ENCODE measurements at places on chromosomes 3 and 15. TPM values are rescaled to one million over a fixed set of nuclear protein-coding genes. Genes with fewer than 3 reads are reported as not detected.

Gene SEMA3F
- 10.8 TPM for total RNA-seq

Gene GOLGB1
- total RNA-seq, result 43.2 TPM

Gene C3orf20
- total RNA-seq, result not detected

Gene CCR5
- total RNA-seq, result 0.24 TPM

Gene ROPN1B
- total RNA-seq, result 4.6 TPM

Gene PTH1R
- total RNA-seq, result 11.8 TPM

Gene SAMD7
- not detected for total RNA-seq

Gene NTRK3
- 3.2 TPM for total RNA-seq

Gene TMEM45A
- 3.6 TPM for total RNA-seq

Gene AZI2
- 31.2 TPM for total RNA-seq

Gene LXN
- total RNA-seq, result 2.4 TPM

Gene FGF7
- 35.0 TPM for total RNA-seq

Gene BTD
- total RNA-seq, result 10.3 TPM

Gene HYAL1
- total RNA-seq, result 66.5 TPM

Gene CYP1A2
- total RNA-seq, result not detected

DNA sequence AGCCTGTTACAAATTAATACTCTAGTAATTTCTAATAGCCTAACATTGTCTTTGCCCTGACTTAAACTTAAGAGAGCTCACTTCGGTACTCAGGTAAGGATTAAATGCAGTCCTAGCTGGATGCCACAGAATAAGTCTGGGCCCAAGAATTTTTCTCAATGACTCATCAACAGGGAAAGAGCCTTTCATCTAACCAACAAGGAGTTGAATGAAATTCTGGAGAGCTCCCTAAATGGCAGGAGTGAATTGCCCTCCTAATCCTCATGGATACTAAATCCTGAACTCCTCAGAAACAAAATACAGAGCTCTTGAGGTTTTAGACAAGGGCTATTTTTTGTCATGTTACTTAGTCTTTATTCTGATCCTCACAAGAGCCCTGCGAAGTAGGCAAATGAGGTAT is 159.5 kb downstream of the PLCH1 start:
- no peak for DNase-seq

- DNase-seq, result no peak
Measured at GRCh38 chr3:158751316-158751715, 19.1 kb upstream of the RARRES1 start.

GRCh38 chr3:190004656-190005055 is 116.0 kb downstream of the P3H2 start:
- no peak for DNase-seq

- DNase-seq, result no peak
Measured at GRCh38 chr3:151777880-151778279, 36.0 kb upstream of the AADAC start.

- DNase-seq, result peak; percentile 74
Measured at GRCh38 chr15:40047415-40048210, 8.6 kb upstream of the SRP14 start.

GRCh38 chr15:23467110-23467600 is 20.1 kb upstream of the GOLGA6L2 start:
- DNase-seq, result no peak

GRCh38 chr3:124041553-124041952 is 49.6 kb upstream of the ROPN1 start:
- no peak for DNase-seq

- DNase-seq, result no peak
Measured at GRCh38 chr3:72887343-72887704, 522 bp upstream of the GXYLT2 start.

DNA sequence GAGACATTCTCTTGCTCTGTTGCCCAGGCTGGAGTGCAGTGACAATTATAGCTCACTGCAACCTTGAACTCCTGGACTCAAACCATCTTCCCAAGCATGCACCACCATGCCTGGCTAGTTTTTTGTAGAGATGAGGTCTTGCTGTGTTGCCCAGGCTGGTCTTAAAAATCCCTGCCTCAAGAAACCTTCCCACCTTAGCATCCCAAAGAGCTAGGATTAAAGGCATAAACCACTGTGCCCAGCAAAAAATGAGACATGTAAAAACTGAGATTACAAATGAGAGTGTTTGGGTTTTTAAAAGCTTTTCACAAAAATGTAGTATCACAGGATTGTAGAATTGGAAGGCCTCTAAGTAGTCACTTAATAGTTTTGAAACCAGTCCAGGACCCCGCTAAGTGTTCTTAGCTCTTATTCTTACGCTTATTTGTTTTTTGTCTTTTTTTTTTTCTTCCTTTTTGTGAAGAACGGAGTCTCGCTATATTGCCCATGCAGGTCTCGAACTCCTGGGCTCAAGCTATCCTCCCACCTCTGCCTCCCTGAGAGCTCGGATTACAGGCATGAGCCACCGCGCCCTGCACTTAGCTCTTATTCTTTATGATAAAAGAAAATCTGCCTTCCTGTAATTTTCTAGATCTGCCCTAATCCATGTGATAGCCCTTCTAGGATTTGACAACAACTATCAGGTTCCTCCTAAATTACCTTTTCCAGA is 31.5 kb downstream of the KLHL18 start:
- no peak for DNase-seq

DNA sequence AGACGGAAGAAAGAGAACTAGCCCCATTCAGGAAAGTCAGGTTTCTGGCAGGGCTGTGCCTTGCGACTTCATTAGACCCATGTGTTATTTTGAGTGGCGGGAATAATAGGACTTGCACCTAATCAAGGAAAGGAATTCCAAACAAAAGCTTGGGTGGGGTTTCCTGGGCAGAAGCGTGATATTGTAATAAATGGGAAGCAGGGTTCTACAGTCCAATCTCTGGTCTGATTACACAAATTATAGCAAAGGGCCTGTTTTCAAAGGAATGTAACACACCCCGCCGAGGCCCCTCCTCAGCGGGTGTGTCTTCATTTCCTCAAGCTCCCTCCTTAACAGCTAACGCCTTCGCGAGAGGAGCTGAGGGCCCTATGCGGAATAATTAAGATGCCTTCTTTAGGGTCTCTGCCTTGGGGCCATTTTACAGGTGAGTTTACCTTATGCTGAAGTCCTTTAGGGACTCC is 396.0 kb upstream of the C2CD4B start:
- no peak for DNase-seq

DNA sequence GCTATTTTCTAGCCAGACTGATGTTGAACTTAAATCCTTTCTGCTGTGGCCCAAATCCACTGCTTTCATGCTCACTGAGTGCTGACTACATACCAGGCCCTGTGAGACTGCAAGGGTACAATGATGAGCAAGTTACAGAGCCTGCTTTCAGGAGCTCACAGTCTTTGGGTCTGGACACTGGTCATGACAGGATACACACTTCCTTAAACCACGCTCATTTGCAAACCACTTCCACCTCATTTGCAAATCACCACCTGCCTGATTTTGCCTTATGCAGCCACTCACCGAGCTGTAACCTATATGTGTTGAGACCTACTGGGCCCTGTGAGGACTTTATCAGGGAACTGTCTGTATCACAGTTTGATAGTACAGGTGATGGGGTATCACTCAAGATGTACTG is 50.2 kb upstream of the LRRC58 start:
- DNase-seq, result no peak

GRCh38 chr3:71451060-71451459 is 132.5 kb downstream of the FOXP1 start:
- DNase-seq, result no peak

GRCh38 chr15:81851757-81852156 is 194.1 kb downstream of the MEX3B start:
- no peak for DNase-seq

DNA sequence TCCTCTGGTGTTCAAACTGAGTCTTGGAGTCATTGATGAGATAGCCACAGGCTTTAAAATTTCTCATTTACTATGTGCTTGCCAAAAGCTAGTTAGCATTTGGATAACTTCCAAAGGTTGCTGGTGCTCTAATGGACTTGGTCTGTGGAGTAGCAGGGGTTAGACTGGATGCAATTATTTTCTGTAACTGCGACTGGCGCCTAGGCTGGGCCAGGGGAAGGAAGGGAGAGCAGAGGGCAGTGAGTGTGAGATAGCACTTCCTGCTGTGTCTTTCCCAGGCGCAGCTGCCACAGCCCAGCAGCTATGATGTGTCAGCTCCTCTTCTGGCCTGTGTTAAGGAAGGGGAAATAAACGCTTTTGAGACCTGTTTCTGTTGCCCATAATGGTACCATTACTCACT is 98.6 kb downstream of the MYRIP start:
- DNase-seq, result no peak

DNA sequence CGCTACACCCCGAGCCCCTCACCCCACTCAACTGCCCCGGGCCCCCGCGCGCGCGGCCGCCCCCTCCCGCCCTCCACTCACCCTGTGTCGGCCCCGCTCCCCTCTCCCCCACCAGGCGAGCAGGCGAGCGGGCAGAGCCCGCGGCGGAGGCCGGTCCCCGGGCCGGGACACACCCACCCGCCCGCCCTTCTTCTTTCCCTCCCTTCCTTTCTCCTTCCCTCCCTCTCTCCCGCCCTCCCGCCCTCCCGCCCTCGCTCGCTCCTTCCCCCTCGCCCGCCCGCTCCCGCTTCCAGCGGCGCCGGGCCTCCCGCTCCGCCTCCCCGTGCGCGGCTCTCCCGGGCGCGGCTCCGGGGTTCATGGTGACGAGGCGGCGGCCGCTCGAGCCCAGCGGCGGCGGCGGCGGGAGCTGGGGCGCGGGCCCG is at the start of gene CTDSPL:
Gene CTDSPL, plus strand, starts transcription at position 261 of the 422 bp plus-strand sequence. CDS start 320 bp downstream, outside the sequence.
- DNase-seq, result peak; percentile 74

DNA sequence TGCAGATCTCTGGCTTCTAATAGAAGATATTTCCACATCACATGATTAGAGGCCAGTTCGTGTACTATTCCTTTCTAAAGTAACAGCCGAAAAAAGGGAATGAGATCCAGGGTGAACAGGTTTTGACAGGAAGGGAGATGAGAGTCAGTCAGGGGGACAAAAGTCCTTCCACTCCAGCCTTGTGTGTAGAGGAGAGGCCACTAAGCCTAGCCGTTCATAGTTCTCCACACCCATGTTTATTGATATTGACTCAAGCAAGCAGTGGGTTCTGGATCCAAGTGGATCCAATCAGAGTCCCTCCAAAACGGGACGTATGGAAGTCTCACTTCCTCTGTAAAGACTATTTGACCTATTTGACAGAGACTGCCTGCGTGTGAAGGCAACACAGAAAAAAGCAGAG is 80.4 kb upstream of the LRIG1 start:
- no peak for DNase-seq

DNA sequence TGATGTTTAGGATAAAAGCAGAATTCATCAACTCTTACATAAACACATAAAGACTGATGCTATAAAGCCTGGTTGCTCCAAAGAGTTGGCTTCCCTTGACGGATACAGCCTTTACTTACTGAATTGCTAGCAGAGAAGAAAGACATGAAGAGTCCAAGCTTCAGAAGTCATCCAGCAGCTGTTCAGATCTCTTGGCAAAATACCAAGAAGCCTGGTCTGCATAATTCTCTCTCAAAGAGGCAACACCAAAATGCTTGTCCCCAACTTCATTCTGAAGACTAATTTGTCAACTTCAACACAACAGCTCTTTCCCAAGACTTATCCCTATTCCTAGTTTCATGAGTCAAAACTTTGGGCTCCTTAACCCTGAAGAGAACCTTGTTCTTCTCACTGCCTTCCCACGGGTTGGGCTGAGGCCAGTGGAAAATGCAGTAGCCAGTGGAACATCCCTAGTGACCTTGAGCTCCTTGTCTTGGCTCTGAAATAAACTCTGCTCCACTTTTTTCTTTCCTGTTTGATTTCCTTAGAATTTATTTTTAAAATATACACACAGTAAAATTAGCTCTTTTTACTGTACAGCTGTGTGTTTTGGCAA is 119.2 kb upstream of the THBS1 start:
- DNase-seq, result peak; percentile 78

- DNase-seq, result no peak
Measured at GRCh38 chr3:105359098-105359762, 7.5 kb upstream of the ALCAM start.

All from Right ventricle myocardium superior (tissue), 1 donor.